ENCODE measurements at places on chromosomes 1 and 21. TPM values are rescaled to one million over a fixed set of nuclear protein-coding genes. Genes with fewer than 3 reads are reported as not detected.

The LY9 gene
- not detected for total RNA-seq

The RRAGC gene
- 33.4 TPM for total RNA-seq

The CLCA2 gene
- 0.05 TPM for total RNA-seq

The CD164L2 gene
- not detected for total RNA-seq

The CYYR1 gene
- not detected for total RNA-seq

DNA sequence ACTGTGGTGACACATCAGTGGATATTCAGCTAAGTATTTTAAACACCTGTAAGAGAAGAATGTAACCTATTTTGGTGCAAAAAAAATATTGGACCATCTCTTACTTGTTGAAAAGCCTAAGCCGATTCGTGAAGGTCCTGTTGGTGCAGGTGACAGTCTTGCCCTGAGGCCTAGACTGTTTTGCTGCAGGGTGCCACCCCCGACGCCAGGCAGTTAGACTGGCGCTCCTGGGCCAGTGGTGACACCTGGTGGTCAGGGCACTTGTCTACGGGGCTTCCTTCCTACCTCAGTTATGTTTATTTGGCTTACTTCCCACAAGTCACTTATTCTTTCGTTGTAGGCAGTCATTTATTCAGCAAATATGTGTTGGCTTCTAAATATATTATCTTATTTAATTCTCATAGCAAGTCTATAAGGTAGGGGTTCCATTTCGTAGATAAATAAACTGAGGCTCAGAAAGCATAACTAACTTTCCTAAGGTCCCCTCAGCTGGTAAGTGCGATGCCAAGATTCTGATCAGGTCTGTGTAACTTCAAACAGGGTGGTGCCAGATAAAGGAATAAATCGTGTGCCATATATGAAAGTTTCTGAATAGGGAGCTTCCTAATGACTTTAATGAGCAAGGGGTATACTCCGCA is 1.9 kb downstream of the EEIG2 start:
- peak; percentile 62 for DNase-seq

DNA sequence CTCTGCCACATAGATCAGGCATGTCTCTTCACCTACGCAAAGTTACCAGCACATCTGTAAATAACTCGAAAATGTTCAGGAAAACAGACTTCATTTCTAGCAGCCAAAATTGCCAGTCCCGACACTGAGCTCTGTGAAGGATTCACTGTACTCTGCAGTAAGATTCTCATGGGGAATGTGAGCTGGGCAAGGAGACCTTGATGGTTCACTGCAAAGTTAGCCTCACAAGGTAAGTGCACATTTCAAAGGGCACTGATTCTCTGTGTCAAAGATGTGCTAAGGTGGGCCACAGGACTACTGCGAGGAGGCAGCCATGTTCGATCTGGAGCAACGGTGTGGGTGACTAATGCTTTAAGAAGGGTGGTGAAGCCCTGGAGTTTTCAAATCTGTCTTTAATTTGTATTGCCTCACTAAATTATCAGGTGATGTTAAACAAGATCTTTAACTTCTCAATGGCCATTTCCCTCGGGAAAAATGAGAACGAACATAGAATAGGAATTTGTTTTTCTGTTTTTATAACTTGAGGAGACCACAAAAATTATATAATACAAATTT is 25.2 kb downstream of the STPG1 start:
- no peak for DNase-seq

DNA sequence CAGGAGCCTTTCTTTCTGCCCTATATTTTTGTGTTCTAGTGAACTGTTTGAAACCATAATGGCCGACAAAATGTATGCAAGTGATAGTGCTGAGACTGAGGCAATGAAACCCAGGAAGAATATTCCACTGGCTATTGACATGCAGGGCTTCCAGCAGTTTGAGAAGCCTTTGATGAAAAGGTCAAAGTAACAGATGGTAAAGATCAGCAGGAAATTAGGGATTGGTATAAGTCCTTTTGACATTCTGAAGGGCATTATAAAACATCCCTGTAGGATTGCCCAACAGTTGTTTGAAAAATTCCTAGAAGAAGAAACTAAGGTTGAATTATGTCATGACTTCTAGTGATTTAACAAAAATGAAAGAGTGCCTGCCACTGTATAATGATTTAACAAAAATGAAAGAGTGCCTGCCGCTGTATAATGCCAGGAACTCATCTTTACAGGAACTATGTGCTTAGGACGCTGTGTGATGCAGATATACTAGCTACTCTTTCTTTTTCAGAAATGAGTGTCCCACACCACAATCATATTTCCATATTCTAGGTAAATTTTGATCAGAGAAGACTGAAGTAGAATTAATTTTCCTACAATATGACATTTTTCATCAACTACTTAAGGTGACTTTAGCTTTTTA is 283.9 kb upstream of the ST6GALNAC5 start:
- DNase-seq = no peak

DNA sequence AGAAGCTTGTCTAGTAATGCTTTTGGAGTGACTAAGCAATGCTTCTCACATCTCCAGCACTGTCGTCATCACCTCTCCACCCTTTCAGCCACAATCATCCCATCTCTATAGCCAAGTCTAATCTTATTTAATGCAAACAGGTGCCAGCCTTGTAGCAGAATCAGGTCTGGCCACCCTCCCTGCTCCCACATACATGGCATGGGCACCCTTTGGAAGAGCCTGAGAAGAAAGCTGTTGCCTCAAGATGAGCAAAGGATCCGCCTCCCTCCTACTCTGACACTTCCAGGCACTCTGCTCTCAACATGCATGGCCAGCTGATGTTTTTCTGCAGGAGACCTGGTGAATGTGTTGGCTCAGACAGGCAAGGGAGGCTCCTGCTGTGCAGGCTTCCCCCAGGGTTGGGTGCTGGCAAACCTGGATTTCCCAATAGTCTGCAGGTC is 113.1 kb upstream of the GRIK3 start:
- DNase-seq = peak; percentile 56

- no peak for DNase-seq
Observed at GRCh38 chr1:1597275-1597930, 2.5 kb downstream of the FNDC10 start.

- no peak for DNase-seq
Observed at GRCh38 chr1:89670163-89670562, 37.2 kb downstream of the LRRC8C start.

DNA sequence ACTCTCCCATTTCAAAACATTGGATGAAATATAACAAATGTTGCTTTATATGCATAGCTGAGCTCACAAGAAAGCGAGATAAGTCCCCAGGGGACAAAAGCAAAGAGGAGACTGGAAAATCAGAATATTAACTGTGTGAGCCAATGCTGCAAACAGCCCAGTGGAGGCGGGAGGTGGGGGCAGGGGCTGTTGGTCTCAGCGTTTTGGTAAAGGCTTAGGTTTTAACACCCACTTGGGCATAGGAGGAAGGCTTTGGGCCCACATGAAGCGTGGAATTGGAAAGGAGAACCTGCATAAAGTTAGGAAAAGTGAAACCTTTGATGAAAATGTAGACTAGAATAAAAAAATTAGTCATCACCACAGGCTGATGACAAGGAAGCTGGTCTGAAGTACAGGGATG is 30.2 kb upstream of the SMIM12 start:
- no peak for DNase-seq

DNA sequence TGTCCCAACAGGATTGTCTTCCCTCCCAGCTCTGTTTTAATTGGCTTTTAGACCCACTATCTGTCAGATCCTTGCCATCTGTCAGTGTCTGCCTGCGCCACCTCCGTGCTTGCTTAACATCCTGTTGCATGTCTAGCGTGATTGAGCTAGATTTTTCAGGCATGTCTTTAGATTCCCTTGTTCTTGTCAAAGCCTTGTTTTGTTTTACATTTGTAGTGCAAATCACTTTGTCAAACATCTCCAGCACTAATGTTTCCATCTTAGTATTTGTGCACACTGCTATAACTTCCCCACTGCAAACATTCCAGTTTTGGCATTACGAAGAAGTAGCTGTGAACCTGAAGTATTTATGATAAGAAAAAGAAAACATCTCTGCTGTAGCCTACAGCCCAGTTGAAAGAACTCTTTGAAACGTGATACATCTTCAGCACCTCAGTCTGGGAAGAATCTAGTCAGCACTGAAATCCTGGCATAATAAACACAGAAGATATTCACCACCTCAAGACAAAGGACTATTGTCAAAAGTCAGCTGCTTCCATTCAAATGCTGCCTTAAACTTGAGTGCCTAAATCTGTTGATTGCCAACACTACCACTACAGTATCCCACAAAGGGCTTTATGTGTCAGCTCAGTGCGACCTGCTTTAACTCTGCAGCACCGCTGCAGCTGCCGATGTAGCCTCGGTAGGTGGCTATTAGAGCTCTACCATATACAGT is 105.0 kb downstream of the FNBP1L start:
- peak; percentile 12 for DNase-seq

DNA sequence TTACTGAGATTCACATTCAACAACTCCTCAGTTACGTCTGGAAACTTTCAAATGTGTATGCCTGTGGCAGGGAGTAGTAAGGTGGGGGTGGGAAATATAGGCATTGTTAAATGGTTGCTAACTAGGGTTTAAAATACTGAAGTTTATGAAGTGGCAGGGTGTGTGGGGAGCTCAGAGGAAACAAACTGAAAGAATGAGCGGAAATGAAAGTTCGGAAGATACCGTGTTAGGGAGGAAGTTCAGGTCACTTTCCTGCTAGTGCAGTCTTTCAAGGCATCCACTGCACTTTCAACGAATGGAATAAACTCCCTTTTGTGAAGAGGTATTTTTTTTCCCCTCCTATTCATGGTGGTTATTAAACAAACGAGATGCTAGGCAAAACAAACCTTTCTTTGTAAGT is 19.7 kb downstream of the SYNJ1 start:
- DNase-seq = no peak

DNA sequence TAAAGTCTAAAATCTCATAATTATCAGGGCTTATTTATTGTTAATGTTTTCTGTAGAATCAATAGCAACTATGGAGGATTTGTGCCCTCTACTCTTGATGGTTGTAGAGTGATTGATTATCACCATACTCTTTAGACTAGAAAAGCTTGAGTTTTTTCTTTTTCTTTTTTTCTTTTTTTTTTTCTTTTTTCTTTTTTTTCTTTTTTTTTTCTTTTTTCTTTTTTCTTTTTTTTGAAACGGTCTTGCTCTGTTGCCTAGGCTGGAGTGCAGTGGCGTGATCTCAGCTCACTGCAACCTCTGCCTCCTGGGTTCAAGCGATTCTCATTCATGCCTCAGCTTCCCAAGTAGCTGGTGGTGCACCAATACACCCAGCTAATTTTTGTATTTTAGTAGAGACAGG is 29.7 kb downstream of the TOR1AIP1 start:
- DNase-seq = no peak

- DNase-seq = no peak
Observed at GRCh38 chr1:93537924-93538323, 90.0 kb downstream of the FNBP1L start.
